ENCODE measurements at places on chromosomes 5 and 9.

DNA sequence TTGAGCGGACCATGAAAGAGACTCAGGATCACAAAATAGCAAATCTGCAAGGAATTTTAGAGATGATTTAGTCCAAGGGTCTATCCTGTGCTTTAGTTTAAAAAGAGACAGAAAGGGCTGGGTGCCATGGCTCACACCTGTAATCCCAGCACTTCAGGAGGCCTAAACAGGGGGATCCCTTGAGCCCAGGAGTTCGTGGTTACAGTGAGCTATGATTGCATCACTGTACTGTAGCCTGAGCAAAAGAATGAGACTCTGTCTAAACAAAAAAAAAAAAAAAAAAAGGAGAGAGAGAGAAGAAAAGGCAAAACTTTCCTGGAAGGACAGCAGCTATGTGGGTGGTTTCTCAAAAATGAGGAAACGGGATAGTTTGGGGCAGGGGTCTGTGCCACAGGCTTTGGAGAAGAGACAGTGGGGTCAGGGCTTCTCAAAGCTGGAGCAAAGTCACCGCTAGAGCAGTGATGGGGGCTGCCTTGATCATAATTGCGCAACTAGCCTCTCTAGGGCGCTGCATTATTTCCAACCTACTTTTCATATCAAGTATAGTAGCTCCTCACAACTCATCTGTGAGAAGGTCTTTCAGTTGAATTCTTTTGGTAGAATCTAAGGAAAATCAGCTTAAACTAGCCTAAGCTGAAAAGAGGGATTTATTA lies 8.5 kb upstream of the ANKH start:
- no peak for DNase-seq

- no peak for DNase-seq
Measured at GRCh38 chr5:4576908-4577307, 563.2 kb upstream of the ADAMTS16 start.

GRCh38 chr5:67538855-67539506 lies 342.4 kb upstream of the CD180 start:
- DNase-seq, result no peak

- DNase-seq, result no peak
Measured at GRCh38 chr9:114546851-114547250, 40.7 kb upstream of the ATP6V1G1 start.

GRCh38 chr5:40226906-40227305 lies 452.8 kb upstream of the PTGER4 start:
- DNase-seq, result no peak

DNA sequence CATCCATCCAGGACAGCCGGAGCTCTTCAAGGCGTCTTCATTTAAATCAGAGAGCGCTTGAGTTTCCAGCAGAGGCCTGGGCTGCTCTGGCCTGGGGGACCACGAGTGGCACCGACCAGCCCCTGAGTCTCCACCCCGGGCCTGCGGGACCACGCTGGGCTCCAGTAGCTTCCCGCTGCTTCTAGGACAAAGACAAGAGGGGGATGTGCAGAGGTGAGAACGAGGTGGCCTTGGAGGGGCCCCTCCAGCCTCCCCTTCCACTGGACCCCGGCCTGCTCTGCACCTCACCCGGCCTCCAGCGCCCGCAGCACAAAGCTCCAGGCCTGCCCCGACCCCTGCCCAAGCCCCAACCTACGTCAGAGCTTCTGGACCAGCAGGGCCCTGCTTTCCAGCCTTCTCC lies 81.6 kb downstream of the IRX2 start:
- DNase-seq, result no peak

- DNase-seq, result no peak
Measured at GRCh38 chr5:2832394-2832793, 80.9 kb upstream of the IRX2 start.

DNA sequence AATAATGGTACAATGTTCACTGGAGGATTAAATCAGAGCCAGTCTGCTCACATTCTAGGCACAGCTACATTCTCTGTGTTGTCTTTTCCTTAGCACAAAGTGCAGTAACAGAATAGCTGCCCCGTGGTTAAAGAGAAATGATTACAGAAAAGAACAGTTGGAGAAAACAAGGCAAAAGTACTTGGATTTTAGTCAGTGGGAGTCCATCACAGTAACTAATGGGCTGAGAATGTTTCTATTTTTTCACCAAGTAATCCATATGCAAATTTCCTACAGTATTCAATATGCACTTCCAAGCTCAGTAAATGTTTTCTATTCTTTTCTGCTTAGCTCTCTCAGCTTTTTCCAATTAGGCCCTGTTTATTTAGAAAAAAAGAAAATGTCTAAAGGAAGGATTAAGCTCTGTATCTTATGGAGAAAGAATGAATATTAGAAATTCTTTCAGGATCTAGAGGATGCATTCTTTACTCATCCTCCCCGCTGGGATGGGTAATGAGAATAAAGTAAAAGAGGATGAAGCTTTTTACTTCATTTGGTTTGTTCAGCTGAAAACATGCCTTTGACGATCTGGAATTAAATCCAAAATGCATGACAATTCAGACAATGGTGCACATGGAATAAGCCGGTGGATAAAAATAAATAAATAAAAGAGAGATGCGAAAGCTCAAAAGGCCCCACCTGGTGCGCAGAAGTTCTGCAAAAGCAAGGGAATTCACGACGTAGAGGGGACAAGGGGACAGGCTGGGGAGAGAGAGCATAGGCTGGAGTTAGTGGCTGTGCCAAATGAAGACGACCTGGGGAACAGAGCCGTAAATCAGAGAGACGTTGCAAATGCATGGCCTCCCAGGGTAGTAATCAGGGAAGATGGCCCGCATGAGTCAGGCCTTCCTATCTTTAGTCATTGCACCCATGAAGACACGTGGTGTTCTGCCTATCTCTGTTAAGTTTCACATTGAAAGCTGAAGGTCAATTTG lies 345.2 kb downstream of the GLIS3 start:
- DNase-seq, result no peak

GRCh38 chr5:169805527-169805934 lies 168.5 kb downstream of the DOCK2 start:
- DNase-seq, result no peak

DNA sequence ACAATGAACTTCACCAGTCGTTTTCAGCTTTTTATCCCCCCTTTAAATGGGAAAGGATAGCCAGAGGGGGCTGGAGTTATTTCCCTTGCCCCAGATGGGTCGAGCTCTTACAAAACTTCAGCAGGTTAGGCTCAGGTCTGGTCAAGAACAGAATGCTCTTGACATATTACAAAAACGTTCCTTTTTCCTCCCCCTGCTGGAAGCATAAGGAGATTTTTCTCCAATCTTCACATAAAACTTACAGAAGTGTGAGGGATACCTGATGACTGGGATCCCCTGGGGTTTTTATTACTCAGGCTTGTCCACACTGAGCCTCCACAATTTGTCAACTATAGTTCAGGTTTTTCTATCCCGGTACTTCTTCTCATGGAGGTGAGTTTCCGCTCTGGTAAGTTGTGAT lies 60.8 kb downstream of the CSF2 start:
- no peak for DNase-seq
